ENCODE measurements at places on chromosomes 4 and X.

DNA sequence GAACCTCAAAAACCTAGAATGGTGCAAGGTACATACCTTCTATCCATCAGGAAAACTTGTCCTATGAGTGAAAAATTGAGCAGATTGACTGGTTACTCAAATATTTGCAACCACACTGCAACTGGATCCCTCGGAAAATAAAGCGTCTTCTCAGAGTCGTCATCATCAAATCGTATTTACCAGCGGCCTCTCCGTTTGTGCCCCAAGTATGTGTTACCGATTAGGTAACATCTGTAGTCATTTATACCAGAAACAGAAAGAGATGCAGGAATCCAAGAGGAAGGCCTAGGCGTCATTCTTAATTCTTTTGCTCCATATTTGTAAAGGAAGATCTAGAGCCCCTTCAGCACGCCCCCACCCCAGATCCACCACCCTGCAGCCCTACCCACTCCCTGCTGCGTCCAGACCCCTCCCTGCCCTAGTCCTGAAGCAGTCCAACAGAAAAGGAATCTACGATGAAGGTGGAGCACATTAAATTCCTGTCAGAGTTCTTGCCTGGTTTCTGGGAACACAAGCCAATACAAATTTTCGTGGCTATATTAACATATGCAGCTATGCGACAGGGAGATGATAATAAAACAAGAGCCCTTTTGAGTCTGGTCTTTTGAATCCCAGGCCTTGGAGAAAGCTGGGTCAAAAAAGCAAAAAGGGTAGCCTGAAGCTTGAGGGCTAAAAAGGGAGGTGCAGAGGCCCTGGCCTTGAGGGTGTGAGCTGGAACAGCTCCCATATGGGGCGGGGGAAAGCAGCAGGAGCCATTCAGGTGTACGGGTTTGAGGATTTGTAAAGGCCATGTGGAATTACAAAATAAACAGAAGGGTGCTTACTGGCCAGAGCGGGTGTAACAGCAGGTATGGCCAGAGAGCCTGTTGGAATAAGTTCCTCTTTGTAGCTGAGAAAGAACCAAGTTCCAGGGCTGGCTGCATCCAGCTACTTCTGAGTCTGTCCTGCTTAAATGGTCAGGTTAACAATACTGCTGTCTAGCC lies 77.0 kb downstream of the ZNF827 start:
- no peak for DNase-seq

GRCh38 chrX:23802431-23802830 lies 19.5 kb downstream of the SAT1 start:
- no peak for DNase-seq

DNA sequence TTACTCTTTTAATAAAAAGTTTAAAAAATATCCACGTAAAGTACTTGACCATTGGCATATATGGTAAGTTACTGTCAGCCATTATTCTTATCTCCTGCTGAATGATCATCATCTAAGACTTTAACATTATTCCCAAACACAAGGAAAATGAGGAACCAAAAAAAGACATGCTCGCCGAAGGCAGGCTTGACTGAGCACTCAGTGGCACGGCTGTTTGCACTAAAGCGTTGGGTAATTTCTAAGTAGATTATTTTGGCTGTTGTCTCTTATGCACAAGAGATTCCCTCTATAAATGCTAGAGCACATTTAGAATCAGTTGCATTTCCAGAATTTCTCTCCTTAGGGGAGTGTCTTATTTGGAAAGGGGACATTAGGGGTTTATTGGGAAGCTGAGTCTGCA lies 82.8 kb downstream of the CHRNA9 start:
- no peak for DNase-seq

DNA sequence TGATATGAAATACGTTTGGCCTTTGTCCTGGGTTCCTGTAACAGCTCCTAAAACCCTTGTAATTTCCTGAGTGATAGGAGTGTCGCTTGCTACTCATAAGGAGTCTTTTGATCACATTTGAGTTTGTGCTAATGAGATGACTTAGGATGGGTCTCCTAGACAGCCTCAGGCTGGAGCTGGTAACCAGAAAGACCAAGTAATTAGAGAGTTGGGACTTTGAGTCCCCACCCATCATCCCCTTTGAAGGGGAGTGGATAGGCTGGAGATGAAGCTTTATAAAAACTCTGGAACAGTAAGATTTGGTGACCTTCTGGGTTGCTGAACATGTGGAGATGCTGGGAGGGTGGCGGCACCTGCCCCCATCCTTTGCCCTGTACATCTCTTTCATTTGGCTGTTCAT lies 2.9 kb downstream of the SEC24B start:
- DNase-seq, result no peak

- DNase-seq, result no peak
Observed at GRCh38 chrX:52271206-52271605, 86.5 kb downstream of the MAGED4 start.

GRCh38 chrX:117538178-117539089 lies 578.2 kb downstream of the KLHL13 start:
- DNase-seq, result no peak

DNA sequence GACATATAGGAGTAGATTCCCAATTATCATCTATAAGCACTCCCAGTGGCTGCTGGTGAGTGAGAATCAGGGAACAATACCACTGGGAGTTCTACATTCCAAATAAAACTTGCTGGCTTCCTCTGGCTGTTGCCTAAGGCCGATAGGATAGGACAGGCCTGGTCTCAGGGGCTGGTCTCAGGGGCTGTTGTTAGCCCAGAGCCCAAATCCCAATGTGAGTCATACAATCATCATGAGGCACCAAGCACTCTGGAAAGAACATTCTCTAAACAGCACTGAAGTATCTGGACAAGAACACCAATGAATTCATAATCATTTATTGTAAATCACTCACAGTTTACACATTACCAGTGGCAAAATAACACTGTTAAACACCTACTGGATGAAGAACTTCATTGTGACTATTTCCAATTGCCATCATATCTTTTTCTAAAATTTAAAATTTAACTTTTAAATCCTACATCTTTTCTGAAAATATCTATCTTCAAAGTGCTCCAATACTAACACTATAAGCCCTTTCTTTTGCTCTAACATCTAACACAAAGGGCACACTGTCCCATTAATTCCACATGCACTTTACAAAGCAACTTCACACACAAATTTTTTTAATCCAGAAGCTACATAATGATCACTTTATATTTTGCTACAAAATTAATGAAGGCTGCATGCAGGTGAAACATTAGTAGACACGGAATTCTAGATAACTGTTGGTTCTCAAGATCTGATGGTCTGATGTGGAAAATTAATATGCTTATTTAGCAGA lies 67.6 kb upstream of the TMEM150C start:
- no peak for DNase-seq

DNA sequence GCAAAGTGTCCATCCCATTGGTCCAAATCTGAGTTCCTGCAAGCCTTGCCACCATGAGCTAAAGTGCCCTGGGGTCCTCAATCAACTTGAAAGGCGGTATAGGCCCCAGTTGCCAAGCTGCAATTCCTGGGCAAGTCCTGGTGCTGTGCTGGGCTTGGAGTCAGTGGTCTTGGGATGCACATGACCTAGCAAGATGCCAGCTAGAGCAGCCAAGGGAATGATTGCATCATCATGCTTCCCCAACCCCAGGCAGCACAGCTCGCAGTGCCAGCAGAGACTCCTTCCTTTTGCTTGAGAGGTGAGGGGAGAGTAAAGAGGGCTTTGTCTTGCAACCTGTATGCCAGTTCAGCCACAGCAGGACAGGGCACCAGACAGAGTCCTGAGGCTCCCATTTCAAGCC lies 50.5 kb downstream of the KCNIP4 start:
- DNase-seq, result no peak

GRCh38 chrX:16873106-16873505 lies 2.9 kb upstream of the RBBP7 start:
- no peak for DNase-seq

DNA sequence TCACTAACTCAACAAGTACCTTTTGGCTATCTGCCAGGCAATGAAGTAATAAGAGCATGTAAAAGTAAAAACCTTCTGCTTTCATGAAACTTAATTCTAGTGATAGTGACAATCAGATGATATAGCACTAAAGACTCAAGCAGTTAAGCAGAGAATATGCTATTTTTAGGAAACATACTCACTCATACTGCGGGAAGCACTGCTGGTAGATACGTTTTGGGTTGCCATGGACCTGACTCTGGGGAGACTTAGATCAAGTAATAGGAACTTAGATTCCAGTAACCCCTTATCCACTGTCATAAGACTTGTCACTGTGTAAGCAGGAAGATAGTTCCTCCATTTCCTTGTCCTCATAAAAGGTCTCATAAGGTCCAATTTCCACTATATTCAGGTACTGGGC lies 386.3 kb downstream of the DMD start:
- DNase-seq, result no peak

DNA sequence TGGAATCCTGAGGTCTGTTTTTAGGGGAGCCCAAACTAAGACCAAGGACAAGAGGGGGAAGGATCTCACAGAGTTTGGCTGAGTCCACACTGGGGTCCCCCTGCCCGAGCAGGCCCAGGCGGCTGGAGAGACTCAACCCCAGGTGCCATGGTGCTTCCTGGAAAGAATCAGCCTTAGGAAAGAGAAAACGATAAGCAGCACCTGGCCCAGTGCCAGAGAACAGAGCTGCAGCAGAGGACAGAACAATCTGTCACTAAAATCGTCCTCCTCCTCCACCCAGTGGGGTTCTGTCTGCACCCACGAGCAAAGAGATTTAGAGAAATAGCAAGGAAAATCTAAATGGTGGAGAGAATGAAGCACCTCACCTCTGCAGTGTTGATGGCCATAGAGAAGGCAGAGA lies 470.5 kb downstream of the BCOR start:
- DNase-seq, result no peak

DNA sequence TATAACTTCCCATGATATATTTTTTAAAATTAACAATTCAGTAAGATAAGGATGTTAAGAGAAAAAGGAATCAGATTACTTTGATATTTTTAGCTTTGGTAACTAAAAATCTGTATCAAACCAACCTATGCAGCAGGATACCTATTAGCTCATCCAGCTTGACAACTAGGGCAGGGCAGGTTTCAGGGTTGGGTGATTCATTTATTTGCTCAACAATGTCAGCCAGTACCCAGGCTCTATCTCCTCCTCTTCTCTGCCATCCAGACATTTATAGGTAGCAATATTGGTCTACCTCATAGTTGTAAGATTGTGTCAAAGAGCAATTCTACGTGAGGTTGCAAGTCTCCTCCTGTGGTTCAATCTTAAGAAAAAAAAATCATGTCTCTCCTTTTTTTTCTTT lies 421.9 kb downstream of the ANKRD50 start:
- DNase-seq, result no peak

DNA sequence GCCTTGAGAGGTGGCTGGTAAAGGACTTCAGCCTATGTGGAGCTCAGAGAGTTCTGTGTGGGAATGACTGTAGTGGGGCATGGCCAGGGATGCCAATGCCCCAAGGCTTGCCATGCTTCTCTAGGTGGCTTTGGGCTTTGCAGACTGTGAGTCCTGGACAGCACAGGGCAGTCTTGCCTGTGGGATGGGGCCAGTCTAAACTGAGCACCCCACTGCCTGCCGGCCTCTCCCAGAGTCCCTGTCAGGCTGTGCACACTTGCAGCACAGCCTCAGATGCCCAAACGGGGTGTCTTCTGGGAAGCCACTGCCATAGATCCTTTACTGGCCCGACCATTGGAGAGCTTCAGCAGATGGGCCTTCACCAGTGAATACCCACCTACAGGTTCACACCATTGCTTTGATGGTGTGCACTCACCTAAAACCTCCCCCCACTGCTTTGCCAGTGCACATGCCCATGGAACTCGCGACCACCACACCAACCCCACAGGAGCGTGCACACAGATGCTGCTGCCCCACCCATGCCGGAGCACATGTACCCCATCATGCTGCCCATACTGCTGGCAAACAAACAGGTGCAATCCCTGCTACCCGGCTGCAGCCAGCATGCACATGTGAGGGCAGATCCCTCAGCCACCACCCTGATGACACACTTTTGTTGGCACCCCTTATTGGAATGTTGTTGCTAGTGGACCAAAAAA lies 97.3 kb upstream of the CNKSR2 start:
- no peak for DNase-seq

DNA sequence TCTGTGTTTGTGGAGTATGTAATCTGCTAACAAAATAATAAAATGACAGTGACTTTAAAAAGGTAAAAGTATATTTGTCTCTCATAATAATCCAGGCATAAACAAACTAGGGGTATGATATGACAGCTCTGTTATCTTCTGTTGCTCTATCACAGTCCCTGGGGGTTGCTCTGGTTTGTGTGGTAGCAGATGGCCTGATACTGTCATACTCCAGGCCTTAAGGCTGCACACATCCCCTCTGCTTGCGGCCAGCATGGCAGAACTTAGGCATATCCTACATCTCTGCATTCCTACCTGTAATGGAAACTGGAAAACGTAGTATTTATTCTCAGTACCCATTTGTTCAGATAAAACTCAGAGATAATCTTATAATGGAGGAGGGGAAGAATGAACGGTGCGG lies 117.9 kb upstream of the HAND2 start:
- no peak for DNase-seq

DNA sequence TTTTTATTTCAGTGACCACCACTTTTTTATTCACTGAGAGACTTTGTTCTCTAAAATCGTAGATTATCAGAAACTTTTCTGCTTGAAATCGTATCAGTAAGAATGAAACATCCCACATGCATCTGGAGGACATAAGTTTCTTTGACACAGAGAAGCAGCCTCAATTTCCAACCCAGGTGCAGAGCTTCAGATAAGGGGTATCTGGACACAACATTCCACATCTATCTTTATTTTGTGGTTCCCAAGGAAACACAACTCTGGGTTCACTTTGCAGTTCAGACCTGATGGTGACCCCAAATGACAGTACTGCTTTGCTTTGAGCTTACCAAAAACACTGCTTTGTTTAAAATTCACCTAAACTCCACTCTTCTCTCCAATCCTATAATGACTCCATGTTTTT lies 1.3 kb upstream of the CLCN5 start:
- no peak for DNase-seq

DNA sequence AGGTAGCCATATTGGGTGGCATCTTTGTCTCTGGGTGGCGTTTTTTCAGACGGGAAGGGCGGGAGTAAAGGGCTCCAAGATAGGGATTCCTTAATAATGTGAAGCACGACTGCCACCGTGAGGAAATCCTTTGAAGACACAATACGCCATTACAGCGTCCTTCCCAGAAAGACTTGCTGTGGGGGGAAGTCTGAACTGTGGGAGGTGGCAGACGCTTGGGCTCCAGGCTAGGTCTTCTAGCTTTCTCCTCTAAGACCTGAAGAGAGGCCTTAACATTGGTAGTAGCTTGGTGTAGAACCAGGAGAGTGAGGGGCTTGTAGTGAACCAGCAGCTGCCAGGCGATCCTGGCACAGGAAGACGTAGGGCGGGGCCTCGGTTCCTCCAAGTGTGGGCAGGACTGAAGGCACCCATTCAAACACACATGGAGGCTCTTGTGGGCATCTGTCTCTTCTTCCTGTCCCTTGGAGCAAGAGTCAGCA lies 197.3 kb downstream of the OR13H1 start:
- DNase-seq, result no peak

DNA sequence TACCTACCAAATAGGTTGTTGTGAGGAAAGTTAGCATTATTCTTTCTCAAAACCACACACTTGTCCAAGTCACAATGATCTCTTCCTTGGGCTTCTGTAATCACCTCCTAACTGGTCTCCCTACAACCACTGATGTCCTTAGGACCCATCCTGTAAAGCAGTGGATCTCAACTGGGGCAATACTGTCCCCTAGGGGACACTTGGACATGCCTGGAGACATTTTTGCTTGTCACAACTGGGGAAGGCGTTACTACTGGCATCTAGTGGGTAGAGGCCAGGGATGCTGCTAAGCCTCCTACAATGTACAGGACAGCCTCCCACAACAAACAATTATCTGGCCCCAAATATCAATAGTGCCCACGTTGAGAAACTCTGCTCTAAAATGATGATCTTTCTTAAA lies 118.7 kb upstream of the AP1S2 start:
- DNase-seq, result no peak

Data from stimulated activated CD4-positive, alpha-beta T cell treated with anti-CD3 and anti-CD28 coated beads, Interleukin-1b, Interleukin-23, amount 100 ng/mL, for 1 hour (primary cell).